ENCODE measurements at places on chromosomes 4 and X.

- DNase-seq, result no peak
Observed at GRCh38 chr4:56480691-56481090, 13.3 kb downstream of the SRP72 start.

- no peak for DNase-seq
Observed at GRCh38 chrX:17685026-17685425, 52.3 kb upstream of the SCML1 start.

- DNase-seq, result no peak
Observed at GRCh38 chr4:10168151-10168550, 51.6 kb upstream of the WDR1 start.

DNA sequence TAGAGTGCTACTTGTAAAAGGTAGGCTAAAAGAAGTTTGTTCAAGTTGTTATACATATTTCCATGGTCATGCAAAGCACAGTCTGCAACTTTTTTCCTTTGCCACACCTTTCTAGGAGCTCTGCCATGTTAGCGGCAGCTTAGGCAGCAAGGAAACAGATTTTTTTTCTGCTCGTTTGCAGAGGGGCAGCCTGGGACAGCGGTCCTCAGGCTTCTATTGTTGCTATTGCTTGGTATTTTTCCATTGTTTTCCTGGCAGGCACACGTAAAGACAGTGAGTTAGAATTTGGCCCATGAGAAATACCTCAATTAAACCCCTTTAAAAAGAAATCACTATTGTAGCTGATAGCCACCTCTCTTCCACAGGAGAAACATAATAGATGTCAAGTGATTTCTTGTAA is 391.4 kb downstream of the SH2D1A start:
- DNase-seq, result no peak

DNA sequence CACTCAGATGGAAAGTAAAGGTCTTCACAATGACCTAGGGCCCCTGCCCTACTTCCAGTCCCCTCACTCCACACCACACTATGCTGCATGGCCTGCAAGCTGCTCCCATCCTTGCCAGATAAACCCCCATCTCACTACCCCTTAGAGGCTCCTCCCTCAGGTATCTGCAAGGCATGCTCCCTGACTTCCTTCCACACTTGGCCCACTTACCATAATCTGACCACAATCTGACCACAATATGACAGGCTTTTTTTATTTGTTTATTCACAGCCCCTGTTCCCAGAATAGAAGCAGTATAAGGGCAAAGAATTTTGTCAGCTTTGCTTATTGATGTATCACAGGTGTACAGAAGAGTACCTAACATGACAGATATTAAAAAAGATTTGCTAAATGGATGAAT is 124.7 kb downstream of the CAMK2D start:
- DNase-seq, result no peak

DNA sequence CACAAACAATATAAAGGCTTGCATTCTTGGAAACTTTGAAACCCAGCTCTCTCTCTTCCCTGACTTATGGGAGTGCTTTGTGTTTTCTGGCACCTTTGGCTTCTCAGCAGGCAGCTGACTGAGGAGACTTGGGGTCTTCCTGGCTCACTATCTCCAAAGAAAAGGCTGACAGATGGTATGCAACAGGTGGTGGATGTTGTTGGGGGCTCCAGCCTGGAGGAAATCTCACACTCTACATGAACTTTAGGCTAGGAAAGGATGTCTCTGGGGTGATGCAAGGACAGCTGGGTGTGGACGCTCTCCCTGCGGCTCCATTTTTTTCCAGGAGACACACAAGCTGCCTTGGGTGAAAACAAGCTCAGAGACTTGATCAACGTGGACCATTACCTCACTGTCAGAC is 67.4 kb downstream of the DNAAF6 start:
- no peak for DNase-seq

- DNase-seq, result no peak
Observed at GRCh38 chr4:4364486-4365208, 22.3 kb upstream of the NSG1 start.

GRCh38 chr4:151227172-151227571 is 49.8 kb upstream of the PRSS48 start:
- no peak for DNase-seq

- DNase-seq, result no peak
Observed at GRCh38 chr4:119656342-119656741, 27.7 kb upstream of the PDE5A start.

DNA sequence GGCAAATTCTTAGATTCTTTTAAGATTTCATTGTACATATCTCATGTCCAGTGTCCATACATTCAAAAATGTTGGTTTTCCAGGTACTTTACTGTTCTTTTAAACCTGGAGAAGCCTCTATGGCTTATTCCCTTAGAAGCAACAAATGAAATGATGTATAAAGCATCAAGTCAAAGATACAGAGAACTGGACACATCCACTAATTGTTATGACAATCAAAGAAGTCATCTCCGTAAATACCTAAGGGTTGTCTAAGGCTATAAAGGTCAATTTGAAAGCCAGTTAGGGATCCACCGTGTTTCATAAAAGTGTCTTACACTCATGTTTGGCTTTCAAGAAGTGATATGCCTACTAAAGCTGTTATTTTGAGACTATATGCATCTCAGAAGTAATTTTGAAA is 32.4 kb downstream of the UBE2D3 start:
- no peak for DNase-seq

DNA sequence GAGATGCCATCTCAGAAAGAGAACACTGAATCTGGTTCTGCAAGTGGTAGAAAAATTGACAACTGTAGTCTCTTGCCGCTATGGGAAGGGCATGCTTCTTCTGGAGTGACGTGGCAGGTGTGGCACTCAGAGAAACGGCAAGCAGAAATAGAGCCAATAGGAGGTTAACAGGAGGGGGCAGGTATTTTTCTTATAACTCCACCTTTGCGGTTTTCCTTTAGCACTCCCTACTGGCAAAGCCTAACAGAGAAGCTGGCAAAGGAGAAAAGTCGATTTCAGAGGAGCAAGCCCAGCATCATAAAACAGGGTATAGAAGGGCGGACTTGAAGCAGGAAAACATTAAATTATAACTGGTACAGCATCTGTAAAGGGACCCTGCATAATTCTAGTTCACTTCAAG is 1382.2 kb downstream of the PCDH18 start:
- no peak for DNase-seq

Measured in cortex of kidney (tissue), 1 donor.